Uterus (tissue), 4 donors: ENCODE measurements at places on chromosomes 16 and 17.

DNA sequence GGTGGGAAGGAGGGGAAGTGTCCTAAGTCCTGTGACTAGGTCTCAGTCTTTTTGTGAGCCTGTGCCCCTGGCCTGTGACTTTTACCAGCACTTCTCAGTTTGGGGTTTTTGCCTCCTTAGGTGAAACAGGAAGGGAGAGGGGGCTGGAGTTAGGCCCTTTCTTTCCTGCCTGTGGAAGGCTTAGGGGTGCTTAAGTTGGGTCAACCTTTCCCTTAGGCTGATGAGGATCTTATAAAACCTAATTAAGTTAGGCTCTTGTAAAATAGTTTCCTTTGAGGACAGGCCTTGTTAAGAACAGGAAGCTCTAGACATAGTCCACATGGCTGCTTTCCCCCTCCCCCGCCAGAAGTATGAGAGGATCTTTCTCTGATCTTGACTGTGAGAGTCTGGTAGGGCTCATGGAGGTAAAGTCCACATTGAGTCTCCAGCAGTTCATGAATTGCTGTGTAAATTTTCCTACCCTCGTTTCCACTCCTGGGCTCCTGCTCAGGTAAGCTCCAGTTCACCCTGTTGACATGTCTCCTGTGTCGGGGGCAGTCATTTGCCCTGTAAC, 17.0 kb upstream of the DNASE1 start:
- no peak for DNase-seq

DNA sequence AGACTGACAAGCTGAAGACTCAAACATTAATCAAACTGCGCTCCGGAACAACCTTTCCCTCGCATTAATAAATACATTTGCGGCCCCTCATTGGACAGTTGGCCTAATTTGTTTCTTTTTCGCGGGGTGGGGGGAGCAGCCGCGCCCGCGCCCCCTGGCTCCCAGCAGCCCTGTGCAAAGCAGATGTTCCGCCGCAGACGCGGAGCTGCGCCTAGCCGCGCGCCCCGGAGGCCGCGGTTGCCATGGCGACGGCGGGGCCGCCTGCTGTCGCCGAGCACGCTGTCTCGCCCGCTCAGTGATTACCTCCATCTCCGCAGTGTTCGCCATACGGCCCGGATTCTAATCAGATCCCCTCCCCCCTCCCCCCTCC, 25.5 kb downstream of the COPZ2 start:
- no peak for DNase-seq

- DNase-seq = no peak
These were observed 802.5 kb downstream of the CDH8 start for GRCh38 chr16:61233713-61234112.

- no peak for DNase-seq
These were observed 9.7 kb upstream of the ZC3H7A start for GRCh38 chr16:11806721-11807120.

DNA sequence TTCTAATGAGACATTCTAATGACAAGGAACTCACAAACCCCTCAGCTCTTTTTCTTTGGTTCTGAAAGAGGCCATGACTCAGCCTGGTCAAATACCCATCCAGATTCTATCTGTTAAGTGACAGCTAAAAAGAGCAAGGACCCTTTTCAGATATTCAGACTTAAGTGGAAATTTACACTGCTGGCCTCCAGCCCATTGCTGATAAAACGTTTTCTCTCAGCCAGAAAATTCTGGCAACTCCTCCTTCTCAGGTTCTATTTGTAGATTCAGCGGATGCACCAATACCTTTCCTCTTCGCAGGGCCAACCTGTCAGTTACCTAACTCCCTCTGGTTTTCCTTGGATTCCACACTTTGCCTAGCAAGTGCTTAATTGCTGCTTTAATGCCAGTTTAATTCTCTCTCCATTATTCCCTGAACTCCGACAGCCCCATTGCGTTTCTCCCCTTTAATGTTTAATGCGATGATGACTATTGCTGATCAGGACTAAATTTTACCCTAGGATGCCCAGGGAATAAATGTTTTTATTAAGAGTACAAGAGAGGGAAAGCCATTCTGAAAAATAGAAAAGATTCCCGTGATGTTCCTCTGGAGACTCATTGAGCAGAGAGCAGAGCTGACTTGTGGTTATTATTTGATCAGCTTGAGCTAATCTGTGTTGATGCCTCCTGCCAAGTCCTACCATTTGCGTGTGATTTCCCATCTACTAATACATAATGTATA, 35.9 kb upstream of the TOM1L1 start:
- DNase-seq = no peak

DNA sequence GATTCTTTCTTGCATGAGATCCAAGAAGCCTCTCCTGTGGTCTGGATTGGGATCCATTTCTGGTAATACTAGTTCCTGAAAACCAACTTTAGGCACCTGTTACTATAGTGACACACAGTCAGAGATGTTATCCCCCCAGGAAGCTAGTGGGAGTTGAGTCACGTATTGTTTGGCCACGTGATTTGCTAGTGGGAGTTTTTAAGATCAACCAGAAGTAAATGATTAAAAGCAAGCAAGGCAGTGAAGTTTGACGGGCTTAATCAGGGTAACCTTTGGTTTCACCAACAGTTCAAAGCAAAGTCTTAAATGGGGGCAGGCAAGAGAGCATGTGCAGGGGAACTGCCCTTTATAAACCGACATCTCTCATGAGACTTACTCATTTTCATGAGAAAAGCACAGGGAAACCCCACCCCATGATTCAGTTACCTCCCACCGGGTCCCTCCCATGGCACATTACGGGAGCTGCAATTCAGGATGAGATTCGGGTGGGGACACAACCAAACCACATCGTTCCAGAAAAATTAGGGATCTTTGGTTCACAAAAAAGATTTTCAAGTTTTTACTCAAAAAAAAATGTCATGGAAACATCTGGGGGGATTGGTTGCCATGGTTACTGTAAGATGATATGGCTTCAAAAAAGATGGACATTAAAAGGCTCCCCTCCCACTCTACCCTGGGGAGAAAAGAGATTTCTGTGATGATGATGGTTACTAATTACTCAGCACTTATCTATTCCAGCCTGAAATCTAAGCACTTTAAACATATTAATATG, 483.1 kb upstream of the ERCC4 start:
- no peak for DNase-seq

DNA sequence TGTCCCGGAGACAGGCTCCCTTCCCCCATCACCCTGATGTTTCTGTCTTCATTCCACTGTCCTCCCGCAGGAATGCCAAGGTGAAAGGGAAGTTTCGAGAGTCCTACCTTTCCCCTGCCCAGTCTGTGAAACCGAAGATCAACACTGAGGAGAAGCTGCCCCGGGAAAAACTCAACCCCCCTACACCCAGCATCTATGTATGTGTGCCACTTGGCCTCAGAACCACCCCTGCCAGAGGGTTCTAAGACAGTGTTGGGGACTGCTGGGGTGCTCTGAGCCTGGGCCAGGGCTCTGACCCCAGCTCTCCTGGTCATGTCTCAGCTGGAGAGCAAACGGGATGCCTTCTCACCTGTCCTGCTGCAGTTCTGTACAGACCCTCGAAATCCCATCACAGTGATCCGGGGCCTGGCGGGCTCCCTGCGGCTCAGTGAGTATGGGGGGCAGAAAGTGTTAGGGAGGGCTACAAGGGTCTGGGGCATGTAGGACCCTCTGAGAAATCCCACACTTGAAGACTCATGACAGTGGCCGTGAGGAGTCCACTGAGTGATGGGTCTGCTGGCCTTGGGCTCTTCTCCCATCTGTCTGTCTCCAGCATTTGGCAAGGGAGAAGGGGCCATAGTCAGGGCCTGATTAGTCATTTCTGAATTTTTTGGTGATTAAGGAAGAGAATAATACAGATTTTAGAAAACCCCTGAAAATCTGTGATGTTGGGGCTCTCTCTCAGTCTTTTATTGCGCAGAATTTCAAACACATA, 4.9 kb upstream of the TMEM88 start:
- peak; percentile 15 for DNase-seq

- DNase-seq = no peak
These were observed 16.5 kb downstream of the RNF43 start for GRCh38 chr17:58400826-58401225.

- DNase-seq = no peak
These were observed 217.8 kb downstream of the CDRT15L2 start for GRCh38 chr17:20797292-20797691.

- DNase-seq = no peak
These were observed 42.3 kb upstream of the NOL11 start for GRCh38 chr17:67675481-67675880.

GRCh38 chr17:83196973-83197880, 117.8 kb downstream of the METRNL start:
- no peak for DNase-seq

- no peak for DNase-seq
These were observed 491 bp downstream of the IST1 start for GRCh38 chr16:71895679-71896365.

GRCh38 chr17:48559840-48560817, 15.2 kb upstream of the HOXB2 start:
- DNase-seq = no peak

- no peak for DNase-seq
These were observed 598.0 kb downstream of the WWOX start for GRCh38 chr16:78697426-78697825.

DNA sequence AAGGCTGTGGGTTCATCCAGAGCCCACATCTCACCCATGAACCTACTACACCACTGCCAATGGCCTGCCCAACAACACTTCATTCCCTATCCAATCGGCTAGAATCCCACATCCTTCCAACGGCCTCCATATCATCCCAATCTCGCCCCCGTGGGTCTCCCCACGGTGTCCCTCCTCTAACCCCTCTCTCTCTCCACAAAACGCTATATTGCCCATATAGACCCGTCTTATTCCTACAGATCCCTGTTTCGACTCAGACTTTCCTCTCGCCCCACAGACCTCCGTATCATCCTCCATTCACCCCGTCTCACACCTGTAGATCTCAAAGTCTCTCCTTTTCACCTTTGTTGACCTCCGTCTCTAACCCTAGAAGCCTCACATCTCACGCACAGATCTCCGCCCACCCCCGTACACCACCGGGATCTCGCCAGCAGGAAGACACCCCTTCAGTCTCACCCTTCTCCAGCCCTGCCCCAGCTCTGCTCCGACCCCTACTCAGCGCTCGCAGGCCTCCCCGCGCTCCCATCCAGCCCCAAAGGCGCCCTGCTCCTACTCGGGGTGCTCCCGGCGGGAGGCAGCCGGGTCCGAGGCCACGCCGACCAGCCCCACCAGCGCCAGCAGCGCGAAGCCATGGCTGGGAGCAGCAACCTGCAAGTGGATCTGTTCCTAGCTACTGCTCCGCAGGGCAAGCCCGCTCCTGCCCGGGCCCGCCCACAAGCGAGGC, at the start of gene FDXR:
Gene FDXR (minus strand): TSS at position 682 of the 724 bp plus-strand sequence. CDS start 50 bp downstream, at position 632.
- no peak for DNase-seq

- DNase-seq = no peak
These were observed 88.8 kb downstream of the ARHGAP44 start for GRCh38 chr17:12877953-12878669.

- DNase-seq = no peak
These were observed 145.8 kb upstream of the CDH5 start for GRCh38 chr16:66220702-66221101.

DNA sequence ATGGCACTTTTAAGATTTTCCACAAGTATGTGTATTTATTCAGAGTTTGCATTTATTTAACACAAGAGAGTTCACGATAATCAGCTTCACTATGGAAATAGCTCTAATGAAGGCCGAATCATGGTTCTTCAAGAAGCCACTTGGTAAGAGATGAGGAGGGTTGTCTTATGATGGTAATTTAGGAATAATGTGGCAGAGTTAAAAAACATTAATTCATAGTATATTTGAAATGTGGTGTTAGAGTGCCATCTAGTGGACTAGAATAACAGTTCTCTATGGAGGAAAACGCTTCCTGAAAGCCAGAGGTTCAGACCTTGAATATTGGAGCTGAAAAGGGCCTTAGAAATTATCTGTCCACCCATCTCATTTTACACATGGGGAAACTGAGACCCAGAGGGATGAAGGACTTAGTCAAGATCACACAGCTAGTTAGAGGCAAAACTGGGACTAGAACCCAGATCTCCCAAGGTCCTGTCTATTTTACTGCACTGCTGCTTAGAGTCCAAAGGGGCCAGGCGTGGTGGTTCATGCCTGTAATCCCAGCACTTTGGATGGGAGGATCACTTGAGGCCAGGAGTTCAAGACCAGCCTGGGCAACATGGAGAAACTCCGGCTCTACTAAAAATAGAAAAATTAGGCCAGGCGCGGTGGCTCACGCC, 33.8 kb upstream of the KPNB1 start:
- DNase-seq = no peak

GRCh38 chr17:78128551-78129350, at the start of gene TMC6:
Gene TMC6 (minus strand): TSS chr17:78128755. CDS start chr17:78126832, 1,923 bp downstream.
- DNase-seq = no peak

- no peak for DNase-seq
These were observed 40.3 kb upstream of the DDX52 start for GRCh38 chr17:37683454-37683984.

DNA sequence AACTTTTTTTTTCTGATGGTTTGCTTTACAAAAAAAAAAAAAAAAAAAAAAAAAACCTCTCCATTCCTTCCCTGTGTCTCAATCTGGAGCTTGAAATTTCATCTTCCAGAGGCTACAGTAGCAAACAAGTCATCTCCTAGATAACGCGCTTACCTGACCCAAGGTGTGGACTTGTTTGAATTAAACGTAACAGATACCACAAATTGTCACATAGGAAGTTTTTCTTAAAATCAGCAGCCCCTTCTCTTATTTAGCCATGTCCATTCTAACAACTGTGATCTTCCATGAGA, 2.0 kb downstream of the STAT5B start:
- no peak for DNase-seq

DNA sequence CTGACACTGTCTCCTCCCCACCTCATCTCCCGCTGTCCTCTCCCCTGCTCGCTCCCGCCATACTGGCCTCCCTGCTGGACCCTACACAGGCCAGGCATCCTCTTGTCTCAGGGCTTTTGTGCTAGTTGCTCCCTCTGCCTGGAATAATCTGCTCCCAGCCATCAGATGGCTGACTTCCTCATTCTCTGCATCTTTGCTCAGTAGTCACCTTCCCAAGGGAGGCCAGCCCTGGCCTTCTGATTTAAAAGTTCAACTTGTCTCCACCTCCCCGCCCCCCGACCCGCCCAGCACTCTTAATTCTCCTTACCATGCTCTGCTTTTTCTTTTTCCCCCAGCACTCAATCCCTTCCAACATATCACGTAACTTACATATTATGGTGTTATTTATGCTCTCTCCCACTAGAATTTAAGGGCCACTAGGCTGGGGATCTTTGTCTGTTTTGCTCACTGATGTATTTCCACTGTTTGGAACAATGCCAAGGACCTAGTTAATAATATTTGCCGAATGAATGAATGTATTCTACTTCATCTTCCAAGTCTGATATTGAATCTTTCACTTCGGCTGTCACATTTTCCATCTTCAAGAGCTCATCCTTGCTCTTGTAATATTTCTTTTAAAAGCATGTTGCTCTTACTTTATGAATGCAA, 178.3 kb downstream of the CDK5R1 start:
- DNase-seq = no peak

DNA sequence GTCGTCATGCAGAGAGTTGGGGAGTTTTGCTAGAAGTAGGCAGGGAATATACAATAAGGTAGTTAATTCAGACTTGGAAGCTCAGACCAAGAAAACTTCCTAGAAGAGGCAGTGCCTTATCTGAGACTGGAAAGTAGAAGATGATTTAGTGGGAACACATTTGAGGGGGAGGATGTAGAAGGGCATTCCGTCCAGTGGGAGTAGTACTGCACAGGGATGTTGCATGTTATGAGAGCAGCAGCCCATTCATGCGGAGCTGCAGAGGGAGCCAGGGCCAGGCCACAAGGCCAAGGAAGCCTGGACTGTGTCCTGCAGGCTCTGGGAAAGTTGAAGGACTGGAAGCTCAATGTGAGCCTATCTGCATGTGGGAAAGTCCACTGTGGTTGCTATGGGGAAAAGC, 344.5 kb upstream of the EEF2KMT start:
- no peak for DNase-seq

GRCh38 chr16:5412731-5413130, 315.1 kb upstream of the EEF2KMT start:
- DNase-seq = no peak

- no peak for DNase-seq
These were observed 73.0 kb downstream of the YPEL2 start for GRCh38 chr17:59404471-59404870.
